ENCODE measurements at places on chromosomes 16 and 17.

- peak; percentile 65 for DNase-seq
Observed at GRCh38 chr17:47802341-47803022, 19.1 kb downstream of the OSBPL7 start.

DNA sequence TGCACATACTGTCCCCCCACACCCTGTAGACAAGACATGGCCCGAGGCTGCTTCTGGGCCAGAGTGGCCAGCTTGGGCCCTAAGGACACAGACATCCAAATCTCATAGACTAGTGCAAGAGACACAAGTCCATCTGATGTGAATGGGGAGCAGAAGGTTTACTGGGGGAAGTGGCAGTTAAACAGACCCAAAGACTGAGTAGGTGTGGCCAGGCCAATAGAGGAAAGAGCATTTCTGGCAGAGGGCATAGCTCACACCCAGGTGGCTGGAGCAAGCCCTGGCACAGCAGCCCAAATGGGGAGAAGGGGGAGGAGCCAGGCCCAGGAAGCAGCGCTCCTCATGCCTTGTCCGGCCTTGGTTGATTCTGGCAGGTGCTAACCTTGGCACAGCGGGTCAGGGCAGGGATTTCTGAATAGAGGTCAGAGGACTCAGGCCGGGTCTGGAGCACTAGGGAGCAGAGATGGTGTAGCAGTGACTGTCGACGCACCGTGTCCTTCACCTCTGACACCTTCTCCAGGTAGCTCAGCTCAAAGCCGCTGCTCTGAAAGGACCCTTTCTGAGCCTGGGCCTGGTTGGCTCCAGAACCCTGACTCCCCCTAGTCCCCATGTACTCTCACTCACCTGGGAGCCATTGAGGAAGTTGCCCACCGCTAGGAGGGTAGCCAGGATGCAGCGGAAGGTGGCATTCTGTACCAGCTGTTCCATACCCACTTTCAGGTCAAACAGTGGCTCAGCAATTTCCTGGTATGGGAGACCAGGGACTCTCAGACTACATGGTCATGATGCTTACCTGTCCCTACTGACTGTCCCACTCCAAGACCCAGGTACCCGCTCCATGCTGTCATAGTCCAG, 4.1 kb downstream of the TMEM208 start:
- DNase-seq, result no peak

- DNase-seq, result no peak
Observed at GRCh38 chr16:25855063-25855462, 163.3 kb downstream of the HS3ST4 start.

GRCh38 chr17:39073916-39074315, 77.5 kb downstream of the PLXDC1 start:
- DNase-seq, result no peak

- no peak for DNase-seq
Observed at GRCh38 chr16:8283195-8283594, 307.1 kb downstream of the TMEM114 start.

- no peak for DNase-seq
Observed at GRCh38 chr16:3580251-3580651, 3.0 kb upstream of the NLRC3 start.

- no peak for DNase-seq
Observed at GRCh38 chr17:5241861-5242671, 7.4 kb upstream of the SCIMP start.

- DNase-seq, result peak; percentile 46
Observed at GRCh38 chr16:2194852-2195321, 1.5 kb downstream of the CASKIN1 start.
